ENCODE measurements at places on chromosomes 6 and 20.

DNA sequence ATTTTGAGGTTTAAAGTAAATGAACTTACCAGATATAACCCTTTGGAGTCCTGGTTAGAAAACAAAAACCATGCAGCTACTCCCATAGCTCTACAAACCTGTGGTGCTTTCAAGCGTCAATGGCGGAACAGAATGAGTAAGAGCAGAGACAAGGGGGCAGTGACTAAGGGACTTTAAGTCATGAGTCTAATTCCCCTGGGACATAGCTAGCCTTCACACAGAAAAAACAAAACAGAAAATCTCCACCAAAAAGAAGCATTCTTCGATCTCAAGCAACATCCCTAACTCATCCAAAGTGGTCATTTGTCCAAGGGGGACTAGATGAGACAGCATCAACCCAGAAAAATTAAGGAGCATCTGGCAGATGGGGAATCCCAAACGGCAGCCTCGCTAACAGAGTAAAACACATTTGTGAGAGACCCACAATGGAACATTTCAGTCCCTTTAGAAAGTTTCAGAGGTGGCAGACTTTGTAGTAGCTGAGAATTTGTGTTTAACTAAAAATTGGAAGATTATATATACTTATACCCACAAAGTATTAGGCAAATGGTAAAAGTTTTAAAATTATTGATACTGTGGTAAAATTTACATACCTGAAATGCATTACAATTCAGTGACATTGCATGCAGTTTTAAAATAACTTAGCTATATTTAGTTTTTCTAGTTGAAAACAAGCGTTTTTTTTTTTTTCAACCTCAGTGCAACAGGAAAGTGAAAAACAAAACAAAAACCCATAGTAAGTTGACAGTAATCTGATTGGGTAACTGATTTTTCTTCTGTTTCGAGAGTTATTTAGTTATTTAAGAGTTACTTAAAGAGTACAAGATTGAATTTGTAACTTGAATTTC is 67.5 kb downstream of the KCNQ5 start:
- DNase-seq = no peak

DNA sequence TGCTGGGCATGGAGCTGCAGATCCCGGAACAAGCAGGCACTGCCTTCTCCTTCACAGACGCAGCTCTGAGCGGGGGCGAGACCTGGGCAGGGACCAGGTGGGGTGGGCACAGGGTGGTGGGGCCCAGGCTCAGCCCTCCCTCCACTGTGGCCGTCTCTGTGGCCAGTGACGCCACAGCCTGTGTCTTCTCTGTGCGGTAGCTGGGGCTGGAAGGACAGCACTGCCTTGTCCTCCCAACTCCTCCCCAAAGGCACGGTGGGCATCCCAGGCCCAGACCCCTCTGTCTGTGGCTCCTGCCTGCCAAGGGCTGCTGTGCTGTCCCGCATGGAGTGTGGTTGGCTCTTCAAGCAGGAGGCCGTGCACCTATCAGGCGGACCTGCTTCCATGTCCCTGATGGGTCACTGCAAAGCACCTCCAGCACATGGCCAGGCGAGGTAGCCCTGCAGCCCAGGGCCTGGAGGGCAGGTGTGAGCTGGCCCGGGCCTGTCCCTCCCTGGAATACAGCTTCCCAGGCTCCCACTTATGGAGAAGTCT is 14.8 kb upstream of the TNFRSF6B start:
- no peak for DNase-seq

GRCh38 chr6:18389479-18389878 is 2.3 kb downstream of the RNF144B start:
- DNase-seq = no peak

DNA sequence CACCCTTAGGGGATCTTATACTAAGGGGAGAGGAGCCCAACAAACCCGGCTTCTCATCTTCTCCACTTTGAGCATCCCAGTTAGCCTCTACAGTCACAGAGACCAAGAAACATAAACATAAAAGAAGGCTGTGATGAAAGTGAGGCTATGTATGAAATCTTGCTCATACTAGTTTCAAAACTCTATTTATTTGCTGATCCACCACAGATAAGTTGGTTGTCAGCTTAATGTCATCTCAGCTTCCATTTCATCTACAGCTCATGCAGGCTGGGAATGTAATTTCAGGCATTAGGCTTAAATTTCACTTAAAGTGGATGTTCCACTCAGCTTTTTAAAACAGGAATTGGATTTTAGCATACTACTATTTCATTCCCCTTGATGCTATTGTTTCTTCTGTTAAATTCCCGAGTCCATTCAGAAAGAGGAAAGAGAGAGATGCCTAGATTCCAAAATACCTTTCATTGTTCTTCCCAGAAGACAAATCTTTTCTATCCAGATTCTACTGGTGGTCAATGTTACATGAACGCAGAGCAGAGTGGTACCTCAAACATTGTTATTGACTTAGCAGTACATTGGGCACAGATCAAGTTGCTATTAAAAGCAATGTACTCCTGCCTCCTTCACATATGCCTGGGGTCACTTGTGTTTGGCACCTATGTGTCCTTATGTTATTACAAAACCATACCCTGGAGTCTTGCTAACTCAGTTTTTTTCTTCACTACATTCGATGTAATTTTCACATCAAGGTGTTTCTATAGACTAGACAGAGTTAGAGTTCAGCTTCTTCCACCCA is 149.0 kb downstream of the HACE1 start:
- DNase-seq = no peak

- no peak for DNase-seq
Measured at GRCh38 chr20:4025125-4025524, 9.8 kb upstream of the RNF24 start.

- DNase-seq = no peak
Measured at GRCh38 chr20:54345301-54345724, 130.1 kb upstream of the DOK5 start.

DNA sequence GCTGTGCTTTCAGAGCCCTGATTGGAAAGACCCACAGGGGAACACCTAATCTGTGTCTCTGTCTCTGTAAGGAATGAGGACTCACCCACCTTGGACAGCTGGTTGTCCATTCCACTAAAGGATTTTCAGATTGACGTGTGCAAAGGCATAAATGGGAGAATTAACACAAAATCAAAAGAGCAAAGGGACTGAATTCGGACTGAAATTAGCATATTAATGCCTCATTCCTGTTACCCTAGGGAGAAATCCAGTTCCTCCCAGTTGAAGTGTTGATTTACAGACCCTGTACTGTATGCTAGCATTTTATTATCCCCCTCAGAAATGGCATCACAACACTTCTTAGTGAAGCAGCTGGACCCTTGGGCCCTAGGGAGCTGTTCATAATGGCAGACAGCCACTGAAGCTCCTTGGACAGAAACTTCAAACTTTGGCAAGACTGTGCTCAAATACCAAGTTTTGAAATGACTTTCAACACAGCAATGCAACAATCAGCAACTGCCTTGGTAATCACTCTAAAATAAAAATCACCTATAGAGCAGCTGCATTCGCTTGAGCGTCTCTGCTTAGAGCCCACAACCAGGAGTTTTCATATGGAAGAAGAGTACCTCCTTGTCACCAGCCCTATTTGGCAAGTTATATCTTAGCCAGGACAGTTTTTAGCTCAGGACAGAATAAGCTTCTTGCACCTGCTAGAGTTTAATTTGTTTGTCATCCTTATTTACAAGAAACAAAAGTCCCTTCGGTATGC is 118.1 kb downstream of the TRDN start:
- no peak for DNase-seq

DNA sequence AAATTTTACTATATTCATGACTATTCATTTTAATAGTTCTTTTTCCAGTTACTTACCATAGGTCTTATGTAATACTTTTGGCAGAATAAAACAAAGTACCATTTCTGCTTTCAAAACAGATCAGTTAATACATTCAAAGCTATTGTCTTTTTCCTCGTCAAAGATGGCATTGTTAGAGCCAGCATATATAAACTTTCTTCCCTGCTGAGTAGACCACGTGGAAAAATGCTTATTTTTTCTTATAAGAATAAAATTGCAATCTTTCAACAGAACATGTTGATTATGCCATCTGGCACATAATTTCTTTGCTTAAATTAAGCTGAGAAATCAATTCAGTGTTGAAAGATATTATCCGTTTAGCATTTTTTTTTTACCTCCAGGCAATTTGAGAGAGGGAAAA is 34.9 kb upstream of the EXOC2 start:
- no peak for DNase-seq

GRCh38 chr6:147724454-147724853 is 216.0 kb downstream of the SAMD5 start:
- DNase-seq = no peak

- DNase-seq = no peak
Measured at GRCh38 chr20:10679269-10679668, 5.5 kb upstream of the JAG1 start.

- DNase-seq = no peak
Measured at GRCh38 chr6:101630941-101631340, 237.4 kb downstream of the GRIK2 start.

GRCh38 chr6:116370760-116371119 is at the start of gene DSE:
Gene DSE (plus strand): TSS chr6:116370947. CDS start chr6:116399251, 28,304 bp downstream.
- peak; percentile 91 for DNase-seq

- DNase-seq = no peak
Measured at GRCh38 chr6:157546321-157546720, 165.3 kb downstream of the ZDHHC14 start.

DNA sequence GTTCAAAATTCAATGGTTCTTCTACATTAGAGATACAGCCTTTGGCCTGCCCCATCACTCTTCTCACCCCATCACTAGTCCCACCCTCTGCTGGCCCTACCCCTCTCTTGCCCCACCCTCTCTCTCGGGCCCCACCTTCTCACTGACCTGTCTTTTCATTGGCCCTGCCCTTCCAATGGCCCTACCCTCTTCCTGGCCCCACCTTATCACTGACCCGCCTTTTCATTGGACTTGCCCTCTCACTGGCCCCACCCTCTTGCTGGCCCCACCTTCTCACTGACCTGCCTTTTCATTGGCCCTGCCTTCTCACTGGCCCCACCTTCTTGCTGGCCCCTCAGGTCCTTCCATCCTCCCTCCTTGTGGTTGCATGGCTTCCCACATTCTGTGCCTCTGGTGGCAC is 107.2 kb upstream of the PLEKHG1 start:
- DNase-seq = no peak

DNA sequence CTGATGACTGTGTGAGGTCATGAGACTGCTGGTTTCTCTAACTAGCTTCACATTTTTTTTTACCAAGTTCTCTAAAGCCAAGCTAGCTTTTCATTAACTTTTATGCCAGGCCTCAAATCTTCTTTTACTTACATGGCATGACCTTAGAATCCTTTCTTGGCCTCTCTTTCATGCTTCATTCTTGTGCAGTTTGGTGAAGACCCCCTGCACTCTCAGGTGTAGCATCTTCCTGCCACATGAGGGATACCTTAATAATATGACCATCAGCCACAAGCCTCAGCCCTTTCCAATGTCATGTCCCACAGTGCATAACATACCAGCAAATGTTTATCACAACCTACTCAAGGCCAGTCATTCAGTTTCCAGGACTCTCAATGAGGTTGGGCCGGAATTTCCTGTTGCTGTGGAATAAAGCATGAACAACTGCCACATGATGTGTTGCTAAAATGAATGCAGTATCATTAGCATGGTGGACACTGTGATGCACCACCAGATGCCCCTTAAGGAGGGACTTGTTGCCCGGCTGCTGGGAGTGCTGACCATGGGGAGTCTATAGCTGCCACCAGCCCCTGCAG is 72.2 kb downstream of the RIN2 start:
- DNase-seq = no peak

GRCh38 chr6:93164781-93165180 is 254.6 kb downstream of the EPHA7 start:
- DNase-seq = no peak

- DNase-seq = no peak
Measured at GRCh38 chr6:151494936-151495320, 1.1 kb downstream of the CCDC170 start.

GRCh38 chr6:9732056-9732455 is 682.8 kb downstream of the TFAP2A start:
- no peak for DNase-seq

DNA sequence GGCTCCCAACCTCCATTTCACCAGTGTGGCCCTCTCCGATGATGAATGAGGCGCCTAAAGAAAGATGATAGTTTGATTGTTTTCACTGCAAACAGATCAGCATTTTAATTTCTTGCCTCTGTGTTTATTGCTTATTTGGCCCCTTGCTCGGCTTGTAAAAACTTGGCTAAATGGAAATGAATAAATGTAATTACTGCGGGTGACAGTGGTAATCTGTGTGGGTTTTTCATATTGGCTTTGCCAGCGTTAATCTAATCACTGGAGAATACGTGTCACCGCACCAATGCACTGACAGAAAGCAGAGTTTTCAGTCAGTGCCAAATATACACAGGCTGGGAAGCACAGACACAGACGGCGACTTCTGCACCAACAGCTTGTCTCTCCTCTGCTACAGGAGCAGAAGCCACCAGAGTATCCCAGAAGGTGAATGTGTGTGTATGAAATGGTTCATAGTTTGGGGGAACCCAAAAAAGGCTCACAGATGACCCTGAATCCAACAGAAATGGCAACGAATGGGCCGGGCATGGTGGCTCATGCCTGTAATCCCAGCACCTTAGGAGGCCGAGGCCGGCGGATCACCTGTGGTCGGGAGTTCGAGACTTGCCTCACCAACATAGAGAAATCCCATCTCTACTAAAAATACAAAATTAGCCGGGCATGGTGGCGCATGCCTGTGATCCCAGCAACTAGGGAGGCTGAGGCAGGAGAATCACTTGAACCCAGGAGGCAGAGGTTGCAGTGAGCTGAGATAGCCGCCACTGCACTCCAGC is 534.0 kb downstream of the PKHD1 start:
- no peak for DNase-seq

DNA sequence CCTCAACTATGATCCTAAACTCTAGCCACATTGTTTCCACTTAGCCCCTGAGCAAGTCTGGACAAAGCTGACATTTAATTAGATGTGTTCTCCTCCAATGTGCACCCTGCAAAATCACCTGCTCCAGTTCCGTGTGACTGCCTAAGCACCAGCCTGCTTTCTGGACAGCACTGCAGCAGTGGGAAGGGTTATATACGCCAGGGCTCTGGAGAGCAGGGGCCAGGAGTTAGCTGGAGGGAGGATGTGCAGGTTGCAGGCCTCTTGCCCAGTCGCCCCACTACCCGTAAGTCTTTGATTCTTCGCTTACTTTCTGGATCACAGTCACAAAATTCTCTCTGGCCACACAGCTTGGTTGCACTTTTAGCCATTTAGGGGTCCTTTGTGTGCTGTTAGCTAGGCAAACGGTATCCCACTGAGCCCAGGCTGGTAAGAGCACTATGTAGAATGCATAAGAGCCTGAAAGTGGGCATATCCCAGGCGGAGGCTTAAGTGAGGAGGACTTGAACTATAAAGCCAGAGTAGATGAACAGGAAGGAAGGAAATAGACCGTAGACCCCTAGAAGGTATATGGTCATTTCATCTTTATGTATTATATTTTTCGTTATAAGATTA is 10.7 kb upstream of the PLEKHG1 start:
- DNase-seq = no peak

GRCh38 chr6:143264379-143264778 is 186.1 kb downstream of the ADAT2 start:
- no peak for DNase-seq

- DNase-seq = no peak
Measured at GRCh38 chr20:58091810-58092209, 136.6 kb downstream of the ANKRD60 start.

DNA sequence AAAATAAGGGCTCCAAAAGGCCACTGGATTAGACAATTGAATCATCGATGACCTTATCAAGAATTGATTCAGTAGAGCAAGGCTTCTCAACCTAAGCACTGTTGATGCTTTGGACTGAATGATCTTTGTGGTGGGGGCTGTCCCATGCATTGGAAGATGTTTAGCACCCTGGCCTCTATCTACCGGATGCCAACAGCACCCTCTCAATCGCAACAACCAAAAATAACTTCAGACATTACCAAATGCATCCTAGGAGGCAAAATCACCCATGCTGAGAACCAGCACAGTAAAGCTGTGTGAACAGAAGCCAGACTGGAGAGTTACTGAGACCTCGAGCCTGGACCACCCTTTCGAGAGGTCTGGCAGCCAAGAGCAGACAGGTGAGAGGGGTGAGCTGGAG is 67.5 kb downstream of the TBC1D7 start:
- DNase-seq = no peak
